ENCODE measurements at places on chromosomes 5 and 9.

GRCh38 chr9:86585422-86586143, 231.4 kb upstream of the TUT7 start:
- no peak for DNase-seq

GRCh38 chr9:89448381-89448780, 49.5 kb downstream of the SEMA4D start:
- peak; percentile 91 for DNase-seq

DNA sequence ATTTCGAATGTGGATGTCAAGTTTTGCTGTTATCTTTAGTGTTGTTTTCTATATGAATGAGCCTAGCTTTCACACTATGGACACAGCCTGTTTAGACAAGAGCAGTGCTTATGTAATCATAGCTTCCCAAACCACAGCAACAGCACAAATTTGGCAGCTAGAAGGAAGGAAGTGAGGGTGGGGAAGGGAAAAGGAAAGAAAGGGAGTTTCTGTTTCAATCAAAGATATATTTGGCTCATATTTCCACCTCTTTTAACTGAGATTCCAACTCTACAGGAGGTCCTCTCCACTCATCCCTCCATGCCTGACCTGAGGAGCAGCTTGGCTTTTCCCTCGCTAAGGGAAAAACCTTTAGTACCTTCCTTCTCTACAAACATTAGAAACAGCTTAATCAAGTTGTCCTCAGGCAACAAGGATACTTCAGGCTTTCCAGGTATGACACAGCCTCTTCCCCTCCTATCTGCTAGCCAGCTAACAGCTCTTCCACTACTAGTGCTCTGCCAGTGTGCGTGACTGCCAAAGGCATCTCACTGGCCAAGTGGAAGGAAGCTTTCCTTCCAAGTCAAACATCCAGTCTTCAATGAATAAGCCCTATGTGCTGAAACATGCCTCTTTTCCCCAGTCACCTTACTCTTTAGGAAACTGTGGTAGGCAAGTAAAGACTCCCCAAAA, 268.6 kb upstream of the PTGER4 start:
- DNase-seq = no peak

- DNase-seq = peak; percentile 72
Observed at GRCh38 chr5:55994495-55994997, at the start of gene IL6ST. IL6ST (minus strand) TSS chr5:55994963; CDS start chr5:55976278, 18,685 bp downstream.

DNA sequence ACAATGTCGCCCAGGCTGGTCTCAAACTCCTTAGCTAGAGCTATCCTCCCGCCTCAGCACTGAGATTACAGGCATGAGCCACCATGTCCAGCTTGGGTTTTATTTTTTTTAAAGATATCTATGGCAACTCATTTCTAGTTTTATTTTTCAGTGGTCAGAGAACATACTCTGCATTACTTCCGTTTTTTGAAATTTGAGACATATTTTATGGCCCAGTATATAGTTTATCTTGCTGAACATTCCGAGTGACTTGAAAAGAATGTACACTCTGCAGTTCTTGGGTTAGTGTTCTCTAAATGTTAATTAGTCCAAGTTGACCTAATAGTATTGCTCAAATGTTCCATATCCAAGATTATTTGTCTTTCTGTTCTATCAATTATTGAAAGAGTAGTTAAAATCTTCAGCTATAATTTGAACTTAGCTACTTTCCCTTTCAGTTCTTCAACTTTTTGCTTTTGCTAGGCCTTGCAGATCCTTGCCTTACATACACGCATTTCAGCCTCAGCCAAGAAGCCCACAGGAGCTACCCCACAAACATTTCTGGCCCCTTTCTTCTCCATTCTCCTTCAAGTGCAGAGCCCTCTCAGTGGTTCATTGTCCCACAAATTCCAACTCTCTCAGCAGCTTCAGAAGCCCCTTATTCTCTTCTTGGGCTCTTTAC, 22.3 kb upstream of the SNAPC3 start:
- no peak for DNase-seq

DNA sequence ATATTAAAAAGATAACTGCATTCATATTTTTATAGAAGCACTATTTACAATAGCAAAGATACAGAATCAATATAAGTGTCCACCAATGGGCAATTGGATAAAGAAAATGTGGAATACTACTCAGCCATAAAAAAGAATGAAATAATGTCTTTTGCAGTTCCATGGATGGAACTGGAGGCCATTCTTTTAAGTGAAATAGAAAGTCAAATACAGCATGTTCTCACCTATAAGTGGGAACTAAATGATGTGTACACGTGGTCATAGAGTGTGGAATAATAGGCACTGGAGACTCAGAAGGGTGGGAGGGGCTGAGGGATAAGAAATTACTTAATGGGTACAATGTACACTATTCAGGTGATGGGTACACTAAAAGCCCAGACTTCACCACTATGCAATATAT, 53.2 kb downstream of the DENND1A start:
- DNase-seq = no peak

- no peak for DNase-seq
Observed at GRCh38 chr5:153084511-153084910, 406.0 kb upstream of the GRIA1 start.

GRCh38 chr5:3024126-3024525, 272.6 kb upstream of the IRX2 start:
- no peak for DNase-seq

GRCh38 chr9:78029551-78030295, 1.9 kb downstream of the GNAQ start:
- DNase-seq = peak; percentile 59

GRCh38 chr9:81022177-81022576, 667.2 kb downstream of the TLE1 start:
- no peak for DNase-seq

DNA sequence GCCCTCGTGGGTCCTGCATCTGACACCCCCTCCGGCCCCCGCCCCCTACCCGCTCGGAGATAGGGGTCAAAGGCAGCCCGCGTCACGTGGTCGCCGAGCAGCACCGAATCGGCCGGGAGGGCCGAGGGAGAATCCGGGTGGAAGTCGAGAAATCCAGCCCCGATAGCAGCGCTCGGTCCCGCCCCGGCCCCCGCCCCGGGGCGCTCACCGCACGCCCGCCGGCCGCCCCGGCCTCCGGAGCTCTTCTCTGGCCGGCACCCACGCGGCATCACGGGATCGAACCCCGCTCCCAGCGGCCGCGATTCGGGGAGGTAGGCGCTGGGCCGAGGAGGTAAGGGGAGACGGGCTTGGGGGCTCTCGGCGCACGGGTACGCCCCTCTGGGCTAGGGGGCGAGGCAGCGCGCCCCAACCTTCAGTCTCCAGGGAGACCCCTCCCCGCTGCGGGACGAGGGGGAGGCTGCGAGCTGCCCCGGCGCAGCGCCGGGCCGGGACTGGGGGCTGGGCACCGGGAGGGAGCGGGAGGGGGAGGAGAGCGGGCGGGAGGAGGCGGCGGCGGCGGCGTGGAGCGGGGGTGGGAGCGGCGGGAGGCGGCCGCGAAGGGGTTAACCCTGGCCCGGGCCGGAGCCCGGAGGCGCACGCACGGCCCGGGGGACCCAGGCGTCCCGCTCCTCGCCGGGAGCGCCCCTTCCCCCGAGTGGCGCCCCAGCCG, 22.1 kb upstream of the NDST1 start:
- peak; percentile 52 for DNase-seq

DNA sequence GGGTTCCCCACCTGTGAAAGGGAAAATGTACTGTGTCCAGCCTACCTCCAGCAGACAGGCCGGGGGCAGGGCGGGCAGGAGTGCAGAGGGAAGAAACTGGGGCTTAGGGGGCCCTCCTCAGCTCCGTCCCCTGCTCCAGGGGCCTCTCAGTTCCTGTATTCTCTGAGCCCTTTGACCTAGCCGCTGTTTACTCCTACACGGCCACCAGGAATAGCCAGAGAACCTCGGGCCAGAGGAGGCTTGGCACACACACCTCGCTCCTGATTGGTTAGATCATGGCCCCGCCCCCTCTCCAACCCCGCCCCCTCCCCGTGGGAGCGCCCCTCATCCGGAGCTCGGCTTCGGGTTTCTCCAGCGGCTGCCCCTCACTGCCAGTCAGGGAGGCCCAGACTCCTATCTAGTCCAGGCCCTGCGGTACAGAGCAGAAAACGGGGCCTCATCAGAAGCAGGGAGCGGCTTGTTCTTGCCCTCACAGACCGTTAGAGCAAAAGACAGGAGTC, 2.2 kb downstream of the ST6GALNAC6 start:
- peak; percentile 78 for DNase-seq

Data from midbrain (tissue), 1 donor.